ENCODE measurements at places on chromosomes 2 and 18.

GRCh38 chr2:158191076-158191895, 89.6 kb downstream of the UPP2 start:
- DNase-seq = no peak

- DNase-seq = no peak
These were observed 27.9 kb downstream of the HNMT start for GRCh38 chr2:137992039-137992646.

DNA sequence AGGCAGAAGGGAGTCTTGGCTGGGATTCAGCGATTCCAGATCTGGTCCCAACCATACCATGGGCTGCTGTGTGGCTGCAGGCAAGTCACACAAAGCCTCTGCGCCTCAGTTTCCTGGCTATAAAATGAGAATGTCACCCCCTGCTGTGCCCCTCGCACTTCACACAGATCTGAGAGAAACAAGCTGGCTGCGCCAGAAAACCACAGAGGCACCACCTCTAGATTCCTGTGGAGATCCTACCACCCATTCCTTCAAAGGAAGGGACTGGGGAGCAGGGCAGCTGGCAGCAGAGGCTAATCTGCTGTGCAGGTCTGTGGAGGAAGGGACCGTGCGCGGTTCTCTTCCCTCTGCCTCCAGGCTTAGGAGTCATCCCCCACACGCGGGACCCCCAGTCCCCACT, 19.8 kb downstream of the NEURL3 start:
- DNase-seq = no peak

DNA sequence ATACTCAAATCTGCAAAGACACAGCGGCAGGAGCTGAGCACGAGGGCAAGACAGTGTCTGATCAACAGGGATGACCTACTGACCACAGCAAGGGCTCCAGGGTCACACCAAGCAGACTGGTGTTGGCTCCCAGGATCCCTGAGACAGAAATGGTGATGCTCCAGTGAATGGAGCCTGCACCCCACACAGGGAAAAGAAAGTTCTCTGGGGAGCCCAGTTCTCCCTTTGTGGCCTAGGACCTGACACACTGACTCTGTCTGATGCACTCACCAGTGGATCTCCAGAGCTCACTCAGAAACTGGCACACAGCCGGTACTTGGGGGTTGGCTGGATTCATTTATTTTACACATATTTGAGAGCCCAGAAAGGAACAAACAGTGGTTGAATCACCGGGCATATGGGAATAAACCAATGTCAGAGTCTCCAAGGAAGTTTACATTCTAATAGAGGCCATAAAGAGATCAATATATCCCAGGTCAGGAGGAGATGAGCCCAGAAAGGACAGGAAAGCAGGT, 215.6 kb upstream of the ARL4C start:
- no peak for DNase-seq

- no peak for DNase-seq
These were observed 31.3 kb downstream of the SP140 start for GRCh38 chr2:230256733-230257332.

GRCh38 chr2:239522002-239522739, 121.4 kb upstream of the HDAC4 start:
- DNase-seq = no peak

DNA sequence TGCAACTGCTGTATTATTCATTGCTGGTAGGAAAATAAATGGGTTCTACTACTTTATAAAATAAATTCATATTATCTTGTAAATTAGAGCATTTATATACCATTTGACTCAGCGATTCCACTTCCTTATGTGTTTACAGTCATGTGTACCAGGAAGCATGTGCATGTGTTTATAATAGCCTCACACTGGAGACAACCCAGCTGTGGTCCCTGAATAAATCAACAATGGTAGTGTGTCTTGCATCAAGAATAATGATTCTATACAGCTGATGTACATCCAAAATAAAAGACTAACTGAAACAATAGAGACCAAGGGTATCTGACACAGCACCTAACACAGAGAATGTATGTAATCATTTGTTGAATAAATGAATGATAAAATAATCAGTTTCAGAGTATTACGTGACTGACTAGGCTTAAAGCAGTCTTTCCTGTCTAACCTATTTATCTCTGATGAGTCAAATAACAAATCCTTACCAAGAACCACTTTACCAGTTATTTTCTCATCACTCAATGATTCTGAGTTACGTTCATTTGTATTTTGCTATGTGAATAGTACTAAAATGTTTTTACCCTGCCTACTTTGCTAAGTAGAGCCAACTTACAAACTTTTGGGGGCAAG, 216.8 kb downstream of the UBE2E3 start:
- DNase-seq = no peak
